Transverse colon (tissue), 4 donors: ENCODE measurements at places on chromosomes 5 and 9. TPM values are rescaled to one million over a fixed set of nuclear protein-coding genes. Genes with fewer than 3 reads are reported as not detected.

GRCh38 chr5:171736976-171737891 lies 48.4 kb upstream of the SMIM23 start:
- H3K36me3 ChIP-seq = no peaks in the 10 kb centered on the region
- no peaks in the 10 kb centered on the region for H3K27me3 ChIP-seq
- no peaks in the 10 kb centered on the region for H3K4me1 ChIP-seq
- H3K4me3 ChIP-seq = no peak overlapping the region
- no peak overlapping the region for H3K27ac ChIP-seq

DNA sequence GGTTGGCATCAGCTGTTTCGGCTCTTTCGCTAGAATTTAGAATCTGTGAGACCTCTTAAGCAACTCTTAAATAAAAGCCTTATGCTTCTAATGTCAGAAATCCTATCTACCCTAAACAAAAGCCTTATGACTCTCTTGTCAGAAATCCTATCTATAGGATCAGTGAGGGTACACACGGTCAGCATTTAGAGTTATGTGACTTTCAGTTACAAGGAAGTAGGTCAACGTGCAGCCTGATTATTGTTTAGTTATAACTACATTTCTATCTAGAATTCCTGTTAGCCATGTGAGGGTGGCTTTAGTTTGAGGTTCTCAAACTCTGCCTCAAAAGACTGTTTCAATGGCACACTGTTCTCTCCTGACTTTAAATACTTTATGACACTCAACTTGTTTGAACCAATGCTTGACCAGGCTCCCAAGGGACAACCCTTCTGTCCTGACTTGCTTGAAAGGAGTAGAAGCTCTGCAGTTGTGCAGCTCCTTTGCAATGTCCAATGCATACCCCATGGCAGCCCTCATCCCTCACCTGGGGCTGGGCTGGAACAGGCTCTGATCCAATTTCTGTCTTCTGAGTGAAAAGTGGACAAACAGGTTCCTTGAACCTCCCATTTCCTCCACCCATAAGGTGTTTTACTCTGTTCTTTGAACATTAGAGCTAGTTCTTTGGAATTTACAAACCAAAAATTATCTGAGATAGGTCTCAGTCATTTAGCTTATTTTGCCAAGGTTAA lies 251.6 kb upstream of the PIK3R1 start:
- no peaks in the 10 kb centered on the region for H3K36me3 ChIP-seq
- H3K4me3 ChIP-seq = no peak overlapping the region
- no peaks in the 10 kb centered on the region for H3K27me3 ChIP-seq
- DNase-seq = peak; percentile 41
- H3K27ac ChIP-seq = peak overlapping the region; percentile 31

- H3K27ac ChIP-seq = no peak overlapping the region
- H3K36me3 ChIP-seq = no peaks in the 10 kb centered on the region
- no peak overlapping the region for H3K4me3 ChIP-seq
- no peaks in the 10 kb centered on the region for H3K27me3 ChIP-seq
- DNase-seq = no peak
- no peaks in the 10 kb centered on the region for H3K4me1 ChIP-seq
These were observed 73.5 kb upstream of the MEGF10 start for GRCh38 chr5:127216898-127217675.

DNA sequence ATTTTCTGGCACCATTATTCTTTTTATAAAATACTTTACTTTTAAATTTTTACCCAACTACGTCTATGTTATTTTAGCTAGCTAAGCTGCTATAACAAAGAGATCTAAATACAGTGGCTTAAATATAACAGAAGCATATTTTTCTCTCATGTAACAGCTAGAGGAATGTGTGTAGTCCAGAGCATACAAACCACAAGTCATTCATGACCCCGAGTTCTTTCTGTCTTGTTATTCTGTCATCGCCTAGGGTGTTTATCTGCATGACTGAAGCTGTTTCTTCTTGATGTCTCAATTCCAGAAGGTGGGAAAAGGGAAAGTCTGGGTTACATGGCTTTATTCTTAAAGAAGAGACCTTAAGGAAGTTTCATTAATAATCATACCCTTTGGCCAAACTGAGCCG lies 136.9 kb upstream of the RFX3 start:
- H3K27ac ChIP-seq = no peak overlapping the region
- no peak for DNase-seq
- no peaks in the 10 kb centered on the region for H3K4me1 ChIP-seq
- no peaks in the 10 kb centered on the region for H3K27me3 ChIP-seq
- no peaks in the 10 kb centered on the region for H3K36me3 ChIP-seq

Gene KIAA1191
- total RNA-seq = 113 TPM

DNA sequence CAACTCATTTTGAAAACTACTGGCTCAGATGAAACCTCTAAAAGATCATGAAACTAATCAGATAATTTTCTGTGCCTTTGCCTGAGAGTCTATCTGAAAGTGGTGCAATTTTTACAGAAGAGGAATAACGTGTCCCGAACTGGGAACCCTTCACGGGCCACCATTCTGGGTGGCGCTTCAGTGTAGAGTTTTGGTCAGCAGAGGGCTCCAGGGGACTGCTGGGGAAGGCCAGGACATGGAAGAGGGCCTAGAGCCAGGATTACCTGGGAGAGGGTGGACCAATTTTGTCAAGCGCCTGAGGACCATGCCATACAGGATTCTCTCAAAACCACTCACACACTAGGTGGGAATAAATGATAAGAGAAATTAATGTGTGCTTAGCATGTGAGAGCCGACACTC lies 49.7 kb upstream of the PLEKHG4B start:
- no peaks in the 10 kb centered on the region for H3K4me1 ChIP-seq
- no peak overlapping the region for H3K4me3 ChIP-seq
- H3K36me3 ChIP-seq = no peaks in the 10 kb centered on the region

Gene PNPLA7
- total RNA-seq = 28.3 TPM

GRCh38 chr9:83707518-83707767 lies 315 bp downstream of the UBQLN1 start:
- DNase-seq = no peak
- H3K27ac ChIP-seq = peak overlapping the region; percentile 97
- no peaks in the 10 kb centered on the region for H3K36me3 ChIP-seq
- H3K4me3 ChIP-seq = peak overlapping the region; percentile 88
- no peaks in the 10 kb centered on the region for H3K27me3 ChIP-seq
- H3K4me1 ChIP-seq = peaks cover 35% of the 10 kb centered on the region

DNA sequence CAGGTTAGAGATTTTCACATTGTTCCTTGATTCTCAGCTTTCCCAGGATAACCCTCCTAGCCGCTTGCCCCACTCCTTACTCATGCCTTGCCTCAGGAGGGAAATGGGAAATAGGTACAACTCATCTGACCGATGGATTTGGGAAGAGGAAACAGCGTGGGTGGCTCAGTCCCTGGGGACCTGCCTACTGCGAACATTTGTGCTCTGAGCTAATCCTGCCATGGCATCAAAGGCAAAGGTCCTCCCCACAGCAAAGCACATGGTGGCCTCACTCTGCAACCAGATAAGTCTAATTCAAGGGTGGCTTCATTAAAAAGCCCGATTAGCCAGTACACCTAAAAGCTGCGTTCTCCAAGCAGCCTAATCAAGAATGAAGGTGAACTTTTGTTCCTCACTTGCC lies 82.4 kb upstream of the ADRA1B start:
- H3K4me3 ChIP-seq = no peak overlapping the region
- no peaks in the 10 kb centered on the region for H3K4me1 ChIP-seq
- no peak for DNase-seq

Gene GABRA1
- not detected for total RNA-seq

DNA sequence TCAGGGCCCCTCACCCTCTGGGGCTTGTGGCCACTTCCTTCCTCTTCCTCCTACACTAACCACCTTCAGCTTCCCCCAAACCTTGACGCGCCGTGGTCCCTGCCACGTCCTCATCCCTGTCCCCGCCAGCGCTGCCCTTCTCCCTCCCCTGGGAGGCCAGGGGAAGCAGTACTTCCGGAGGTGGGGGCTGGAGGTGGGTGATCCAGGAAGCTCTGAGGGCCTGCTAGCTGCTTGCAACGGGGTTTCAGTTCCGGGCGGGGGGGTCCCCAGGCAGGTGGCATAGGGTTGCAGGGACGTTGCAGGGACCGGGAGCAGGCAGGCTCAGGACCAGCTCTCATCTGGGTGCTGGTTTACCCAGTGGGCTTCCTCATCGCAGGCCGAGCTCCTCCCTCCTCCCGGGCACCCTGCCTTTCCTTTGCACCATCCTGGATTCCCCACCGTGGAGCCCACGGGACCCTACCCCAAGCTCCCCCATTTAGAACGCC lies 70.0 kb downstream of the RXRA start:
- peak; percentile 51 for DNase-seq
- peaks cover 12% of the 10 kb centered on the region for H3K4me1 ChIP-seq
- H3K27me3 ChIP-seq = no peaks in the 10 kb centered on the region
- no peaks in the 10 kb centered on the region for H3K36me3 ChIP-seq

DNA sequence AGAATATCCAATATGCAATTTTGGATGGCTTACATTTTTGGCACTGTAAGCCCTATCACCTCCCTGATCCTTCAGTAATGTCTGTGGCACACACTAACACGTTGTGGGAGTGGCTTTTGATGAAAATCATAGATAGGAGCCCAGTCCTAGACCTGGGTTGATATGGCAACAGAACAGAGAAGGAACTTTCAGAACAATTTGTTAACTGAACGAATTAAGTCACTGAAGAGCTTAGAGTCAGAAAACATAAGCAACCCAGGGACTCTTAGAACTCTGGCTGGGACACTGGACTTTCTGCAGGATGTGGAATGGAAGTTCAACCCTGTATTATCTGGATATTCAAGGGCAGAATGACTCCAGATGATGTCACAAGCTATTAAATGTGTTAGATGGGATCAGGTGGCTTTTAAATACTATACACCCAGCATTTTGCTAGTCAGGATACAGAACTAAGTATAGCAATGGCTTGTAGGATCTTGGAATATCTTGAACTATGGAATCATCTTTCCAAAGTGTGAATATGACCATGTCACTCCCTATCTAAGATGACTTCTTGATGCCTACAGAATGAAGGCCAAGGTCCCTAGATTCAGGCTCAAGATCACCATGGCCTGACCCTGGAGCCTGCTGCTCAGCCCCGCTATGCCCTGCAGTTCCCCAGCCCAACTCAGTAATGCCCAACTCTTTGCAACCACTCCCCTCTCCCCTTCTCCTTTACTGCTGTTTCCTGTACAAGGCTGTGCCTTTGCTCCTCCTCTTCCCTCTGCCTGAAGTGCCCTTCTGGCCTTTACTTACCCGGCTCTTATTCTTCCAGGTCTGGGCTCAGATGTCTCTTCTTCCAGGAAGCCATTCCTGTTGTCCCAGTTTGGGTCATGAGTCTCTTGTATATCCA lies 42.8 kb downstream of the VLDLR start:
- H3K27ac ChIP-seq = no peak overlapping the region
- no peak overlapping the region for H3K4me3 ChIP-seq
- no peaks in the 10 kb centered on the region for H3K36me3 ChIP-seq

DNA sequence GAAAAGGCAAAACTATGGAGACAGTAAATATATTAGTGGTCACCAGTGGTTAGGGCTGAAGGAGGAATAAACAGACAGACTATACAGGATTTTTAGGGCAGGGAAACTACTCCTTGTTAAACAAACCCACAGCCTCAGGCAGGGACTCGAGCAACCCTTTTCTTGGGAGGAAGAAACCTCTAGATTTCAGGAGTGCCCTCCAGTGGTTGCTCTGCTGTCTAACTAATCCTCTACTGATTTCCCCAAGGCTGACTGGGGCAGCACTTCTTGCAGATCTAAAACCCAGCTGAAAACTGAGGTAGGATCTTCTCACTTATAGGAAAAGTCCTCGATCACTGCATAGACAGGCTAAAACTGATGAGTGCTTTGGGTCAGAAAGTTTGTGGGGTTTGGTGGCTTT lies 176.8 kb downstream of the ISOC1 start:
- H3K36me3 ChIP-seq = no peaks in the 10 kb centered on the region
- no peak overlapping the region for H3K4me3 ChIP-seq
- no peak for DNase-seq
- no peaks in the 10 kb centered on the region for H3K27me3 ChIP-seq
- H3K27ac ChIP-seq = no peak overlapping the region

- H3K4me3 ChIP-seq = no peak overlapping the region
- no peak for DNase-seq
- no peaks in the 10 kb centered on the region for H3K36me3 ChIP-seq
- peak overlapping the region; percentile 45 for H3K27ac ChIP-seq
These were observed 3.5 kb downstream of the CRB2 start for GRCh38 chr9:123359546-123359945.

- H3K36me3 ChIP-seq = peaks cover 9% of the 10 kb centered on the region
- peak overlapping the region; percentile 49 for H3K4me3 ChIP-seq
- no peaks in the 10 kb centered on the region for H3K27me3 ChIP-seq
- H3K27ac ChIP-seq = peak overlapping the region; percentile 94
- H3K4me1 ChIP-seq = peaks cover 11% of the 10 kb centered on the region
These were observed 3.8 kb upstream of the MSMP start for GRCh38 chr9:35757892-35758275.

Gene AGXT2
- total RNA-seq = not detected

DNA sequence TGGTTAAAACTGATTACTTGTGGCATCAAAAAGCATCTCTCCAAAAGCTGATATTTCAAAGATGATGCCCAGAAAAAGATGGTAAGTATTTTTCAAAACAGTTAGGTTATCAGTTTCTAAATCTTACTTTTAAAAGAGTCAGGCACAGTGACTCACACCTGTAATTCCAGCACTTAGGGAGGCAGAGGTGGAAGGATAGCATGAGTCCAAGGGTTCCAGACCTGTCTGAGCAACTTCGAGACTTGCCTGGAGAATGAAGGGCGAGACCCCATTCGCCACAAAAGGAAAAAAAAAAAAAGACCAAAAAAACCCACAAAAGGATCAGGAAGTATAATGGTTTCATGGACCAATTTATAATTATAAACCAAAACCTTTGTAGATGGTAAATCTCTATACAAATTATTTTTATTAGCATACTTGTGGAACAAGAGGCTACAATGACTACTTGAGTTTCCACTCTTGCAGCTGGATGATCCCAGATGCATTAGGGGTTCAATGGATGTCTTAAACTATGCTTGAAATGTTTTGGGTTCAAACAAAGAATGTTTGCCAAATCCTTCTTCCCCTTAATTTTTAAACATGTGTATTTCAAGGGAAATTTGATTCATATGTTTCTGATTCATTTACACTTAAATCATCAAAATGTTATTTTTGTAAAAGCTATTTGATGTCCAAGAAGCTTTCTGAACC lies 96.1 kb downstream of the ADAMTSL1 start:
- no peak overlapping the region for H3K27ac ChIP-seq
- H3K27me3 ChIP-seq = no peaks in the 10 kb centered on the region
- H3K4me1 ChIP-seq = no peaks in the 10 kb centered on the region
- H3K4me3 ChIP-seq = no peak overlapping the region

- H3K27ac ChIP-seq = no peak overlapping the region
- DNase-seq = no peak
- H3K4me3 ChIP-seq = no peak overlapping the region
- H3K4me1 ChIP-seq = peaks cover 24% of the 10 kb centered on the region
These were observed 118.6 kb downstream of the UNC13B start for GRCh38 chr9:35280399-35280798.

DNA sequence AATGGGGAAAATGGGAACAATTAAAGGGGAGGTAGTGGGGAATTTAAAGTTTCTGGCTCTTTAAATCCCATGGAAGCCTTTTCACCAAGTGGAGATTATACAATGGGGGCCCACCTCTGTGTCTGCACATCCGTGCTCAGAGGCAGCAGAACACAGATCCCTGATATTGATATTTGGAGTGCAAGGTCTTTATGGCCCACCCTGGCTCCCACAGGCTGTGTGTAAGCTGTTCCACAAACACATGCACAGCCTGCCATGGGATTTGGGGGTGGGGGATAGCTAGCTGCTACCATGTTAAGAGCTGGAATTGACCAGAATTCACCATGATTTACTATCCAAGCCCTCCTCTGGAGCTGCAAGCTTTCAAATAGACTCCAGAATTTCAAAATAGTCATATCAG lies 55.9 kb downstream of the RASGEF1C start:
- no peak for DNase-seq
- H3K36me3 ChIP-seq = no peaks in the 10 kb centered on the region
- no peak overlapping the region for H3K27ac ChIP-seq
- no peaks in the 10 kb centered on the region for H3K27me3 ChIP-seq
- no peaks in the 10 kb centered on the region for H3K4me1 ChIP-seq
- H3K4me3 ChIP-seq = no peak overlapping the region
